ENCODE measurements at places on chromosomes 7 and 10. TPM values are rescaled to one million over a fixed set of nuclear protein-coding genes. Genes with fewer than 3 reads are reported as not detected.

The GRK5 gene
- 11.4 TPM for total RNA-seq

The LAMB1 gene
- 30.2 TPM for total RNA-seq

The MEOX2 gene
- not detected for total RNA-seq

The ATG9B gene
- total RNA-seq: 2.4 TPM

The ICA1 gene
- total RNA-seq: 42.4 TPM

The SGPL1 gene
- total RNA-seq: 40.4 TPM

The ANAPC16 gene
- total RNA-seq: 26.1 TPM

The GOLGA7B gene
- total RNA-seq: 17.9 TPM

The USP6NL gene
- total RNA-seq: 35.1 TPM

The CRYGN gene
- under 0.01 TPM for total RNA-seq

The TEX36 gene
- 0.41 TPM for total RNA-seq

The SNCG gene
- 1.6 TPM for total RNA-seq

The ANKRD61 gene
- total RNA-seq: under 0.01 TPM

The CALCR gene
- total RNA-seq: under 0.01 TPM

The ADCYAP1R1 gene
- total RNA-seq: 34.2 TPM

The ABCB4 gene
- 1.2 TPM for total RNA-seq

The FAM237B gene
- under 0.01 TPM for total RNA-seq
